ENCODE measurements at places on chromosomes 2 and 18.

- no peak for DNase-seq
Measured at GRCh38 chr2:178208817-178209216, 14.5 kb downstream of the OSBPL6 start.

GRCh38 chr2:238203094-238203972 is at the start of gene ILKAP:
Gene ILKAP, minus strand, starts transcription at chr2:238203695. Its CDS starts 142 bp downstream, at chr2:238203553.
- DNase-seq: peak; percentile 52

GRCh38 chr2:149344105-149344504 is 13.7 kb downstream of the LYPD6 start:
- DNase-seq: no peak

DNA sequence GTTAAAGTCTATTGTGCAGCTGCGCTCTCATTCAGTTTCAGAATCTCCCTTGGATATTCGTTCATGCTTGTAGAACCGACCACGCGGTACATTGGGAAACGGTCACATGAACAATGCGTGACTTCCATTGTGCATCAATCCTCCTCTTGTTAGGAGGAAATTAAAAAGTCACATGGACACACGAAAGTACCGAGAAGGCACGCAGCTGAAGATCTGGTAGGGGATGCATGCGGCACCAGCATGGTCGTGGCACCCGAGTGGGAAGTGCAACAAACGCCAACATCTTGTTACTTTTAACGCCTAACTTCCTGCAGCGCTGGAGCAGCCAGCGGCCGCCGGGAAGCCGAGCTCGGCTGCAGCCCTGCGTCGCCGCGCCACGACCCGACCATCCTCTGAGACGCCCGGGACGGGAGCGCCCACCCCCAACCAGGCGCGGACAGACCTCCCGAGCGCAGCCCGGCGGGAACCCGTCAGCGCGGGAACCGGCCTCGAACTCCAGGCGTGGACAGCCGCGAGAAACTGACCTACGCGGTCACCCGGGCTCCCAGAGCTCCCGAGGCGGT is 412 bp downstream of the OSBPL1A start:
- peak; percentile 64 for DNase-seq

DNA sequence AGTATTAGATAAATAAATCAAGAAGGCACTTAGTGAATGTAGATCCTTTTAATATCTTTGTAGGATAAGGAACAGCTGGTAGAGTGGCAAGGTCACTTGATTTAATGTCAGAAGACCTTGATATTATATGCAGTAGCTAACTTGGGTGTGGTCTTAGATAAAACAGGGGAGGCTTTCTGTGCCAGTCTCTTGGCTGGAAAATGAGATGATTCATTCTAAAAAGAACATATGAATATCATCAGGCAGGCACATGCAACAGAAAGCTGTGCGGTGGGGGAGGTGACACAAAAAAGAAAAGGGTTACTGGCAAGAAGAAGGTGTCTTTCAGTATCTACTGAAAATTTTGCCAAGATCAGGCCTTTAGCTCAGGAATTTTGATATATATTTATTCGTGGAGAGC is 931.7 kb upstream of the CELF4 start:
- DNase-seq: no peak

DNA sequence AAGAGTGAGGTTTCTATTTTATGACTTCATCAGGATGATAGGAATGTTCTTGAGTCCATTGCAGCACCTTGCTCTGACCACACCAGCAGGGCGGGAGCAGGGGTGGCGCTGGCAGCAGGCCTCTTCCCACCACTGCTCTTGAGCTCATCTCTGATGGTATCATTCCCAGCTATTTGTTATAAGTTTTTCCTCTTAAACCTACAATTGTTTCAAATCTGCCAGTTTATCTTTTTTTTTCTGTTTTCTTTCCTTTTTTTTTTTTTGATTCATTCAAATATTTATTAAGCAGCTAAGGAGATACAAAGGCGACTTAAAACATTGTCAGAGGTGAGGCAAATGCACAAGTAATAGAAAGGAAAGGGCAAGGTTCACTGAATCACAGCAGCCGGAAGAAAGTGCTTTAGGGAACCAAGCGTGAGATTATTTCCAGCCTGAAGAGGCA is 28.7 kb downstream of the NIFK start:
- DNase-seq: no peak

- no peak for DNase-seq
Measured at GRCh38 chr2:240567872-240568677, at the start of gene RNPEPL1. Gene RNPEPL1, plus strand, starts transcription at chr2:240568484. Its CDS starts 103 bp downstream, at chr2:240568587.

DNA sequence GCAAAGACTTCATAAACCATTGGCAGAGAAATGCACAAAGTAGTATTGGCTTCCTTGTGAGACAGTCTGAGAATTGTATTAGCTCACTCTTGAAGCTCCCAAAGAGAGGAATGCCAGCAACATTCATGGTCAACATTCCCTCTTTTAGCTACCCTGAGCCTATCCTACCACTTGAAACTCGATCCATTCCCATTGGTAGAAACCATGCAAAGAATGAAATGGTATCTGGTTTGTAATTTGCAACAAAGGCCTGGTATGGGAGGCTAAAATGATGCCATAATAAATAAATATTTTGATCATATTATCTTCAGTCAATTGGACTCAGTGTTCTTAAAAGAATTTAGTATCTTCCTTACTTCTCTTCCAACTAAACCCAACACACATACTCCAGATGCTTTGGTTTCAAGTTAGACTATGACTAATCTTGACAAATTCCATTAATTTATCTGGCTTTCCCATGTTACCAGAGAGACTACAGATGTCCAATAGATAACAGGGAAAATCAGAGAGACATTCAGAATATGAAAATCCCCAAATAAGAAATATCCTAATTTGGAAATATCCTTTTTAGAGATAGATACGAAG is 102.9 kb downstream of the DHRS9 start:
- DNase-seq: no peak

- DNase-seq: no peak
Measured at GRCh38 chr2:229669841-229670240, 44.5 kb downstream of the DNER start.

- DNase-seq: no peak
Measured at GRCh38 chr2:144414324-144414845, 105.5 kb downstream of the ZEB2 start.

- no peak for DNase-seq
Measured at GRCh38 chr2:101577173-101577572, 102.3 kb upstream of the RFX8 start.

DNA sequence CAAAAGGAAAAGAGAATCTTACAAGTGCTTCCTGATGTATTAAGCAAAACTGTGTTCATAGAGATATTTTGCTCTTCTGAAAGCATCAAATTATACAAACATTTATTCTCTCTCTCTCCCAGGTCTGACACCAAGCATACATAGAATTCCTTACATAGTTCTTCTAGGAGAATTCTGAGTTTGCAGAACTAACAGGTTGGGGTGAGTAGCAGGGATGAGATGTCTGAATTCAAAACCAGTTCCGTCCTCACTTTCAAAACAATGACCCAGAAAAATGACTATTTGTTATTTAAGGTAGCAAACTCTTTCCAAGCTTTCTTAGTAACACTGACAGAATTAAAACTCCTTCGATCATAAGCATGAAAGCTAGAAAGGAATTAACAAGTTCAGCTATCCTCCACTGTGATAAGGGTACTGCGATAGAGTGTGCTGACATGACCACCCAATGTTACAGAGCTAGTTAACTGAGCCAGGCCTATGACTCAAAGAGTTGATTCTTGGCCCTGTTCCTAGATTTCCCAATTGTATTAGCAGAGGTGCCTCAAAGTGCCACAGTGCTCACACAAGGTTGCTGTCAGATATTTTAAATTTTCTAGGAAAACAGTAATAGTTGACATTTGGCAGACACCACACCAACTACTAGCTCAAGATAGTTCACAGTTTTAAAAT is 85.8 kb upstream of the SETBP1 start:
- no peak for DNase-seq

- no peak for DNase-seq
Measured at GRCh38 chr2:120365236-120365793, 19.4 kb downstream of the INHBB start.

- DNase-seq: no peak
Measured at GRCh38 chr18:35775887-35776286, 194.3 kb downstream of the GALNT1 start.

DNA sequence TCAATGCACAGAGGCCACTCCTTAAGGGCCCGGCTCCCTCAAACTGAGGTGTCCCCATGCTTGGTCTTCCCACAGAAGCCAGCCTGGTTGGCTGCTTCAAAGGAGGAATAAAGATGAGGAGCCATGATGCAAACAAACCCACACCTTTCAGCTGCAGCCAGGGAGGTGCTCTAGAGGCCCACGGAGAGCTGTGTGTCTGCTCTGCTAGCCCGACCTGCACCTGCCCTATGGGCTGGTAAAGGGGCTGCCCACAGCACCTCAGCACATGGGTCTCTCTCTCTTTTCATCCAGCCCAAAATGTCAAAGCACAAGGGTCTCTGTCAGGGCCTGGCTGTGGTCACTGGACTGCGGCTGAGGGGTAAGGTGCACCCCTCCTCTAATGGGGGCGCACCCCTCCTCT is 132.1 kb downstream of the MSH2 start:
- no peak for DNase-seq

GRCh38 chr2:176174824-176175708 is 13.4 kb upstream of the HOXD1 start:
- no peak for DNase-seq

- DNase-seq: no peak
Measured at GRCh38 chr2:120794716-120795115, 59.0 kb downstream of the GLI2 start.

- no peak for DNase-seq
Measured at GRCh38 chr2:36466135-36466534, 110.6 kb downstream of the CRIM1 start.

GRCh38 chr18:44758861-44759631 is 78.4 kb downstream of the SETBP1 start:
- no peak for DNase-seq

GRCh38 chr2:226643030-226643945 is 156.3 kb downstream of the IRS1 start:
- no peak for DNase-seq

DNA sequence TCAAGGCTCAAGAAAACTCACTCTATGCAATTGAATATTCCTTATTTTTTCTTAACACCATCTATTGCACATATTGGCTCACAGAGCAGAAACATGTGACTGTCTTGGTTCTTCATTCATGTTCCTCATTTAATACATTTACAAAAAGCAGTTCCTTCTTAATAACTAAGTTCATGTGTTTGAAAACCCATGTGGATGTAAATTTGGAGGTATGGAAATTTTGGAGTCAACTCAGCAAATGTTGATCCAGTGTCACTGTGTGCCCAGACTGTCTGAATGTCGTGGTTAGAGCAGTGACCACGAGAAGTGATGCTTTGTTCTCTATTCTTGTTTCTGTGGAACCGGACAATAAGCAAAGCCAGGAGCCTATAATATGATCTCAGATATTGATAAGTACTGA is 299.1 kb downstream of the SETBP1 start:
- DNase-seq: no peak

- no peak for DNase-seq
Measured at GRCh38 chr18:42689310-42689709, 426.2 kb downstream of the RIT2 start.
